ENCODE measurements at places on chromosomes 3 and 15. TPM values are rescaled to one million over a fixed set of nuclear protein-coding genes. Genes with fewer than 3 reads are reported as not detected.

DNA sequence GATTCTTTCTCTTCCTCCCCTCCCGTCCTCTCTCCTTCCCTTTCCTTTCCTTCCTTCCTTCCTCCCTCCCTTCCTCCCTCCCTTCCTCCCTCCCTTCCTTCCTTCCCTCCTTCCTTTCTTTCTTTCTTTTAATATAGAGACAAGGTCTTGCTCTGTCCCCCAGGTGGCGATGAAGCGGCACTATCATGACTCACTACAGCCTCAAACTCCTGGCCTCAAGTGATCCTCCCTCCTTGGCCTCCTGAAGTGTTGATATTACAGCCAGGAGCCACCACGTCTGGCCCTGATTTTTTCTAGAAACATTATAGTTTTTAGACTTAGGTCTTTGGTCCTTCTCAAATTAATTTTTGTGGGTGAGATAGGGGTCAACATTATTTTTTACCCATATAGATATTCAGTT is 15.5 kb downstream of the GRM2 start:
- DNase-seq = no peak

Gene SCAANT1
- not detected for polyA plus RNA-seq

DNA sequence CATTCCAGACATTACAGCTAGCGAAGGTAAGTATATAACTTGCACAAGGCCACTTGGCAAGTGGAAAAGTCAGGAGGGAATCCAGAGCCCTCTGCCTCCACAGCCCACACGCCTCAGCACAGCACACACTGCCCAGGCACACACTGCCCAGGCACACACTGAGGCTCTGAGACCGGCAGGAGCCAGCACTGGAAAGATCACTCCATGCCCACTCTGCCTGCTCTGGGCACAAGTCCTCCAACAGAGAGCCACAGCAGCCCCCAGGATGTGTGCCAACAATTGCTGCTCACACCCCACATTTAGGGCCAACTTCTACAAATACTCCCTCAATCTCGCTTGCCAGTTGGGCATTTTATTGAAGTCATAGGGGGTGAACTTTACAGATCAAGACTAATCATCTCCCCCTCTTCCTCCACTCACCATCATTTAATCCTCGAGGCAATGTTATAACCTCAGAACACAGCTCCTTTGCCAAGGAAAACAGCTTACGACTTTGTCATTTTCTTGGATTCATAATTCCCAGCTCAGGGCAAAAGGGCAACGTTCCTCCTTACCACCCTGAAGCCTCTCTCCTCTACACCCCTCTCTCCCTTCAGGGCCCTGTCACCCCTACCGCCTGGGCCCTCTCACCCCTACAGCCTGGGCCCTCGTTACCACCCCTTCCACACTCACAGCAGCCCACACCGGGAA is 53.0 kb upstream of the TPM1 start:
- DNase-seq = no peak

DNA sequence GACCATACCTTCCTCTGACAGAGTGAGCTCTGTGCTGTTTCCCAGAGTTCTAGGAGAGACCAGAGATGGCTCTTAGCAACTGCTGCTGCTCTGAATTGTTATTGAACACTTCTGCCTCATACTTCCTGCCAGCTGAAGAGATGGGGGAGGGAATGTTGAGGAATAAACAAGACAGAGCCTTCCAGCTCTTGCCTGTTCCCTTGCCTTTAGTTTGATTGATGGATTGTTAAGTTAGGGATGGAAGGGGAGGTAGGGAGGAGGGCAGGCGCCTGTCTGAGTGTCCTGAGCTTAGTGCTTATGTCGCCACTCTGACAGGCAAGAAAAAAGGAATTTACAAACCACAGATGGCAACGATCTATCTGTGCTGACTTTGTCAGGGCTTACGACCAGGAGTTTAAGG is 42.8 kb downstream of the ZNF609 start:
- DNase-seq = no peak

All from pancreas (tissue), 10 donors.